ENCODE measurements at places on chromosomes 6 and 20.

- no peak for DNase-seq
These were observed 979.1 kb upstream of the FLRT3 start for GRCh38 chr20:15316556-15316955.

GRCh38 chr20:6024768-6025167 lies 29.1 kb downstream of the LRRN4 start:
- DNase-seq, result no peak

GRCh38 chr6:44672841-44673240 lies 285.3 kb downstream of the CDC5L start:
- no peak for DNase-seq

DNA sequence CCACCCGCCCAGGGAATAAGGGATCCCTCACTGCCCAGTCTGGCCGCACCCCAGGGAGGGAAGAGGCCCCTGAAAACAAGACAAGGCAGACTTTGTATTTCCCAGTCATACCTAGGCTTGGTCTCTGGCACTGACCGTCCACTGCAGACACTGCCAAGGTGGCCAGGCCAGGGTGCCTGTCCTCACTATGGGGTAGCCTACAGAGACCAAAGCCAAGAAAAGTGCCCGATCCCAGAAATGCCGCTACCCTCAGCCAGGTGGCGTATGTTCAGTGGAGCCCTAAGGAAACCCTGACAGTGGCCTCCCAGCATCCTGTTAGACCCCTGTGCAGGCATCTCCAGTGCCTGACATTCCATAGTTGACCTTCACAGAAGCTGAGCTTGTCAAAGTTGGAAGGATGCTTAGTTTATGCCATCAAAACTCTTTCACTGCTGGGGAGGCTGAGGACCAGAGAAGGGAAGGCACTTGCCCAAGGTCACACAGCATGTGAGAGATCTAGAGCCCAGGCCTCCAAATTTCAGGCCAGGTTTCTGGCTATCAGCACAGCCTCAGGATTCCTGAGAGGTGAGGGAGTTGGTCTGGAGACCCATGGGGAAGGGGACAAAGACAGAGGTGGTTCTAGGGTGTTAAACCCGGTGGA lies 2.5 kb downstream of the SCRT2 start:
- no peak for DNase-seq

- DNase-seq, result no peak
These were observed 90.7 kb upstream of the CCDC28A start for GRCh38 chr6:138682704-138683527.
